Suppressor macrophage (primary cell): ENCODE measurements at places on chromosomes 16 and 17.
A peak's percentile ranks its signal among the peaks of the same experiment; 100 is the strongest.

GRCh38 chr17:80794281-80795089, 197.2 kb upstream of the CHMP6 start:
- no peak for DNase-seq

DNA sequence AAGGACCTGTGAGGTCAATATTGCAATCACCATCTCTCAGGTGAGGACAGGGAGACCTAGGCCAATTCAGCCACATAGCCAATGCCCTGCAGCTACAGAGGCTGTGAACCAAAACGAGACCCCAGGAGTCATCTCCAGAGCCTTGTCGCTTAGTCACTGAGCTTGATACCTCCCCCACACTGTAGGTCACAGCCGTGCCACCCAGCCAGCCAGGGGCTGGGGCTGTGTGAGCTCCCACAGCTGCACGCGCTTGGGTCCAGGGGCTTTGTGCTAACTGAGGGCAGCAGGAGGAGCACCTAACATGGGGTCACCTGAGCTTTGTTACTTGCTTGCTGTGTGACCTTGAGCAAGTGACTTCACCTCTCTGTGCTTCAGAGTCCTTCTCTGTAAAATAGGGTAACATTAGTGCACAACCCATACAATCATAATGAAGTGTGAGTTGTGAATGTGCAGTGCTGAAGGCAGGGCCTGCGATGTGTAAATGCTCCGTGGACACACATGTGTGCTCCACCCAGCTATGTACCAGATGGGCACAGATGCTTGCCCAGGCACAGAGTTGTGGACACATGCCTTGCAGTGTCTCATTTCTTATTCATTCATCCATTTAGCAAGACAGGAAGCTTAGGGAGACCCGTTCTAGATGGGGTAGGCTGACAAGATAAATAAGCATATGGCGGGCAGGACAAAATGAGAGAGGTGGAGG, 25.9 kb downstream of the SBK1 start:
- DNase-seq: no peak

GRCh38 chr16:30472328-30472942, at the start of gene ITGAL:
ITGAL (plus strand) TSS chr16:30472742; CDS start chr16:30472838, 96 bp downstream.
- peak; percentile 96 for DNase-seq

- DNase-seq: peak; percentile 35
These were observed 468.8 kb upstream of the HSBP1 start for GRCh38 chr16:83338941-83339340.

GRCh38 chr17:65163990-65164495, 26.9 kb downstream of the RGS9 start:
- DNase-seq: peak; percentile 39

DNA sequence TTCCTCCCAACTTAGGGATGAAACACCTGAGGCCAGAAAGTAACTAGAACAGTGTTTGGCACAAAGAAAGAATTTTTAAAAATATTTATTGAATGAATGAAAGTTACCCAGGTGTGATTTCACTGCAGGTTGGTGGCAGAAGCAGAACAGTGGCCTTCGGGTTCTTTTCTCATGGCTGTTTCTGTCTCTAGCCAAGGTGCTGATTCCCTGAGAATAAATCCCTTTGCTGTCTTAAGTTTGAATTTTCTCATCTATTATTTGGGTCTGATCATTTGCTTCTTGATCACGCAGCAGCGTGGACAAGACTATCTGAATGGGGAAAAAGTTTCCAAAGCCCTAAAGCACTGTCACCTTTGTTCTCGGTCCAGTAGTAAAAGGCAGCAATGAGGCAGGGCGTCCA, 73.1 kb upstream of the KIFC3 start:
- no peak for DNase-seq

DNA sequence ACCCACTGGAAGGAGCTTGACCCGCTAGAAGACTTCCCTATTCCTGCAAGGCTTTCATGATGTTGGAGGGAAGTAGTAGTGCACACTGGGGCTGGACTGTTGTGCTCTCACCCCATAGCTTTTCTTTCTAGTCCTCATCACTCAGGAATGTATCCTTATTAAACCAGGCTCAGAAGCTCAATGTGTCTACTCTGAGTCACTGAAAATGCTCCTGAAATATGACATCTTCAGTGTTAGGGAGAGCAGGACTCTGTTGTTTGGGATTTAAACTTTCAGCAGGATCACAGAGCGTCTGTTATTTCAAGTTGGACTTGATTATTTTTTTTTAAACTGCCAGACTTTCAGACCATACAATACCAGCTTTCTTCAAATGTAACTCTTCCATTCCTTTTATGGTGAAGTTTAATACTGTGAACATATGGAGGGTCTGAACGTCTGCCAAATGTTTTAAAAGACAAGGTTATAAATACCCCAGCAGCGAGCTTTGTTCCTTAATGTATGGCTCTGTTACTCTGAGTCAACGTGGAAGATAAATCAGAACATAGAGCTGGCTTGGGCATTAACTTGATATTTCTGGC, 257.5 kb downstream of the CDH11 start:
- DNase-seq: no peak

DNA sequence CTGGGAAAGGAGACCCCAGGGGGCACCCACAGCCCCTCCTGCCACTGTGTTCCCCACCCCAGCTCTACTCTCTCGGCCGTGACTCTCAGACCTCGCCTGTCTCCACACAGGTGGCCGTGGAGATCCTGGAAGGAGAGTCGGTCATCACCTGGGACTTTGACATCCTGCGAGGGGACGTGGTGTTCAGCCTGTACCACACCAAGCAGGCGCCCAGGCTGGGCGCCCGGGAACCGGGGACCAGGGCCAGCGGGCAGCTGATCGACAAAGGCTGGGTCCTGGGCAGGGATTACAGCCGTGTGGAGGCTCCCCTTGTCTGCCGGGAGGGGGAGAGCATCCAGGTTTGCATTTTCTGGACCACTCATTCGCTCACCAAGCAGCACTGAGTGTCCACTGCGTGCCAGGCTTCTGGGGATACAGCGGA, 25.4 kb downstream of the NAGPA start:
- DNase-seq: no peak

DNA sequence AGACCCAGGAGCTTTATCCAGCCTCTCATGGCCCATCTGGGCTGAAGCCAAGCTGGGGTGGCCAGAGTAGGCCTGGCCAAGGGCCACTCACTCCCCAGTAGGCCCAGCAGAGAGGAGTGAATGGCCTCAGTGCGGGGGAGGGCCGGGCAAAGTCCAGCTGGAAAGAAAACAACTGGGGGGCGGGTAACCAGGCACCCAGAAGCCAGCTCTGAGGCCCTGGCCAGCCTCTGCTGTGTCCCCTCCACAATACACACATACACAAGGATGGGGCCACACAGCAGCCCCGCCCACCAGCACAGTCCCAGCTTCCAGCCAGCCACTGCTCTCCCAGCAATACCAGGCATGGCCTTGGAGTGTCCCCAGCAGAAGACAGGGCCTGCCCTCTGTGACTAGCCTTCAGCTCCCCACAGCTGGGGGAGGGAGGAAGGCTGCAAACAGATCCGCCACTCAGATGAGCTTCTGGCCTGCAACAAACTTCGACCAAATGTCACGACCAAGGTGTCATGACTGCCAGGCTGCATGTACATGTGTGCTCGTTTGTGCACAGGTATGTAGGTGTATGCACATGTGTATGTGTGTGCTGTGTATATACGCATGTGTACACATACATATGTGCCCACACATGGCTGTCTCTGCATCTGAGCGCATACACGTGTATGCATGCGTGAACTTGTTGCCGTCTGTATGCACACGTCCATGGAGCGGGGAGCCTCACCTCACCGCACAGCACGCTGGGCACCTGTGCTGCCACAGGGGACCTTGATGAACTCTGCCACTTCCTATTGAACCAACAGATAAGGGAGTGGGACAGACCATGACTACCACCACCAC, 5.0 kb downstream of the CARHSP1 start:
- no peak for DNase-seq

- DNase-seq: no peak
These were observed 20.3 kb downstream of the CACNG5 start for GRCh38 chr17:66855204-66855603.

GRCh38 chr17:68334393-68334792, 43.1 kb downstream of the ARSG start:
- DNase-seq: no peak

DNA sequence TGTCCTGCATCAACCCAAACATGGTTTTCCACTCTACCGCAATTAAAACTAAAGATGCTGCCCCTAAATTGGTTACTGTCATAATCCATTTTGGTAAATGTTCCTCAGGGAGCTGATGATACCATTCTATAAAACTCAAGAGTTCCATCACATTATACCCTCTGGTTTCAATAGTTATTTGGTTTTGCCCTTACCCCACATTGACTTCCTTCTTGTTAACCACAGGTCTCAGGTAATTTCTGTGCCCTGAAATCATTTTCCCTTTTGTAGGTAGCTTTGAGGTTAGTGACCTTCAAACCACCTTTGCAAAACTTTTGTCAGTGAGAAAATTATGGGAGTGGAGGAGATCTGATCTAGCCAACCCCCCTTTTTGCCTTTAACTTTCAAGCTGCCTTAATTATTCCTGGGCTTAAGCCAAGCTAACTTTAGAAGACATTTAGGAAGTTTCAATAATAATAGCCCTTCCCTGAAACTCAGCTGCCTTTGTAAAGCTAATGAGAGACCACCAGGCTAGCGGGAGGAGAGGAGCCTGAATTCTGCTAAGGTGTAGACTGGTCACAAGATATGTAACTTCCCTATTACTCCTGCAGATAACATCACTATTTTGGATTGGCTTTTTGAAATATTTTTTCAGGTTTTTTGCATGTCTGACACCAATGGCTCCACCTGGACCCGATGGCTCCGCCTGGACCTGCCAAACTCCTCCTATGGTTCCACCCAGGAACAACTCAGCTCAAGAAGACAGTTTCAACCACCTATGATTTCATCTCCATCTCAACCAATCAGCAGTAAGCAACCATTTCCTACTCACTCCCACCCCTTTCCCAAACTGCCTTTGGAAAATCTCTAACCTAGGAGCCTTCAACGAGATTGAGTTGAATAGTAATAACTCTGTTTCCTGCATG, 224.9 kb downstream of the HS3ST3B1 start:
- no peak for DNase-seq

DNA sequence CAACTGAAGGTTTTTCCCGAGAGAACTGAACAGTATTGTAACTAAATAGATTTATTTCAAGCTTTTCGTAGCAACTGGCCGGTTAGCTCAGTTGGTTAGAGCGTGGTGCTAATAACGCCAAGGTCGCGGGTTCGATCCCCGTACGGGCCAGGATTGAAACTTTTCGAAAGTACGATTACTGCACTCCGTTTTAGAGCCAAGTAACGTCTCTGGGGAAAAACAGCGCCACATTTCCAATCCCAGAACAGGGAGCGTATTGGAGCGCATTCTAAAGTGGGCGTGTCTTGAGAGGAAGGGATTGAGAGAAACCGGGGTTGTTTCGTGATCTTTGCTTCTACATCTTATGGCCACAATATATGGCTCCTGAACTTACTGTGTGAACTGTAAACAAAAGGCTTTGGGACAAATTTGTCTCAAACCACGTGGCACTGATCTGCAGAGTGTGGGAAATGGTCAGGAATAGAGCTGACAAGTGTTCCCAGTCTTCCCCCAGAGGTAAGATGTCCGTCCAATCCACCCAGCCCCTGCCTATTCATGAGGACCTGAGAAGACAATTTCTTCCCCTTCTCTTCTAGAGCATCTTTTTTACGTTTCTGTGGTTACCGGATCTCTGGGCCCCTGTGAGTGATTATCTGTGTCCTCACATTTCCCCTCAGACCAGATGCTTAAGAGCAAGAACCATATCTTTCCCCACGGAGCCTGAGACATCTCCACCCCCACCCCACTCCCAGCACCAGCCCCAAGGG, 2.3 kb downstream of the BORCS6 start:
- peak; percentile 97 for DNase-seq

DNA sequence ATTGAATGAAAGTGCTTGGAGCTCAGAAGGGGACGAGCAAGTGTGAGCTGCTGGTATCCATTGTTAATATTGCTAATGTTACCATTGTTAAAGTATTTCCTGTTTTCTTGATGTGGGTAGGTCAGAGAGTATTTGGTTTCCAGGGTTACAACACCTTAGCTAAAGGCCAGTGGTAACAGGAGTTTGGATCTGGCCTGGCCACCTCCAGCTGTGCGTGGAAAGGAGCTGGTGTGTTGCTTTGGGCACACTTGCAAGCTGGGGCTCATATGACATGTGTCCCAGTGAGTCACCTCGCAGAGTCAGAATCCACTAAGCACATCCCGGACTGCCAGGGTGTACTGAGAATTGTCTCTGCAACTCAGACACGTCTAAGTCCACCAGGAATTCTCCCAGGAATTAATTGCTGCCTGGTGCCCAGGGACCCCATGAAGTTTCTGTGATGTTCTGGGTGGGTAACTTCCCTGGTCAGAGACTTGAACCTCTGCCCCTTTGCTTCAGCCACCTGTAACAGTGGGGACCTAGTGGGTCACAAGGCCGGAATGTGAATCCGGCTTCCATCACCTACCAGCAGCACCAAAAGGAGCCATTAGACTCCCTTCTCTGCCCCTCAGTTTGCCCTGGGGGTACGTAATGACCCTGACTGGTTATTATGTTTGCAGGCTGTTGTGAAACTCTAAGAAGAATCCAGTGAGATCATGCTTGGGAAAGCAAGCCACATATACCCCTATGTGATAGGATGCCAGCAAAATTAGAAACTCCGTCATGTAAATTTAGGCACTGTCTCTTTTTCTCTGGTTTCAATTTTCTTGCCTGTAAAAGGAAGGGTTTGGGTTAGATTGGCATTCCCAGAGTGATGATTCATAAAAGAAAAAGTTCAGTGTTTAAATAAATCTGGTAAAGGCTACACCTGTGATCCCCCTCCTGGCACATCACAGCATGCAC, 12.8 kb downstream of the SLC6A2 start:
- no peak for DNase-seq

DNA sequence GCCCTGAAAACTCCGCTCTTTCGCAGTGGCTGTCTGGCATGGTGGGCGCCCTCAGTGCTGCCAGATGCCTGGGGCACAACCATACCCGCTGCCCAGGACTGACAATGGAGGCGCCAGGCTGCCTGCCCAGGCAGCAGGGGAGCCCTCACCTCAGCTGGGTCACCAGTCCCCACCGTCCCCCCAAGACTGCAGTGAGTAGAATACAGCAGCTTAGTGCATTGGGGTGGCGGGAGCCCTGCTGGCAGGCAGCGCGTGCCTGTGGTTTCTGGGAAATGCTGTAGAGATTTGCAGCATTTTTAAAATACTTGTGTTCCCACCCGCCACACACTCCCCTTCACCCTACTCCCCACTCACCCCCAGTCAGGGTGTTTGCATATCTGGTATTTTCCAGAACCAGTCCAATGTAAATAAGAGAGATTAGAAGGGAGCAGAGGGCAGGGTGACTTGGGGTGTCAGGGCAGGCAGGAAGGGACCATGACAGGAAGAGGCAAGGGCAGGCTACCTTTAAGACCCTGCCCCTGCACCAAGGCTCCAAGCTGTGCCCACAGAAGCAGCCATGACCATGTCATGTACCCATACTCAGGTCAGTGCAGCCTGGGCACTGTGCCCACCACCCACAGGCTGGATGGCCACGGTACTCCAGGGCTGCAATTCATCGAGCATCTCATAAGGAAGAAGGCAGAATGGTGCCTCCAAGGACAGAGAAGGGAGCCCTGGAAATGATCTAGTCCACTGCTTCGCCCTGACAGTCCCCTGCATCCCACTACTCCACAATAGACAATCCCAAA, 21.5 kb downstream of the MYO18A start:
- no peak for DNase-seq
